ENCODE measurements at places on chromosomes 5 and 9. TPM values are rescaled to one million over a fixed set of nuclear protein-coding genes. Genes with fewer than 3 reads are reported as not detected.
A peak's percentile ranks its signal among the peaks of the same experiment; 100 is the strongest.

ELAVL2 gene
- 0.42 TPM for total RNA-seq

LCN12 gene
- total RNA-seq: 1.6 TPM

CCL27 gene
- not detected for total RNA-seq

OLFML2A gene
- 7.1 TPM for total RNA-seq

PROB1 gene
- 2.0 TPM for total RNA-seq

ZFR gene
- 64.9 TPM for total RNA-seq

PCDHA12 gene
- not detected for total RNA-seq

LRRC19 gene
- not detected for total RNA-seq

DNA sequence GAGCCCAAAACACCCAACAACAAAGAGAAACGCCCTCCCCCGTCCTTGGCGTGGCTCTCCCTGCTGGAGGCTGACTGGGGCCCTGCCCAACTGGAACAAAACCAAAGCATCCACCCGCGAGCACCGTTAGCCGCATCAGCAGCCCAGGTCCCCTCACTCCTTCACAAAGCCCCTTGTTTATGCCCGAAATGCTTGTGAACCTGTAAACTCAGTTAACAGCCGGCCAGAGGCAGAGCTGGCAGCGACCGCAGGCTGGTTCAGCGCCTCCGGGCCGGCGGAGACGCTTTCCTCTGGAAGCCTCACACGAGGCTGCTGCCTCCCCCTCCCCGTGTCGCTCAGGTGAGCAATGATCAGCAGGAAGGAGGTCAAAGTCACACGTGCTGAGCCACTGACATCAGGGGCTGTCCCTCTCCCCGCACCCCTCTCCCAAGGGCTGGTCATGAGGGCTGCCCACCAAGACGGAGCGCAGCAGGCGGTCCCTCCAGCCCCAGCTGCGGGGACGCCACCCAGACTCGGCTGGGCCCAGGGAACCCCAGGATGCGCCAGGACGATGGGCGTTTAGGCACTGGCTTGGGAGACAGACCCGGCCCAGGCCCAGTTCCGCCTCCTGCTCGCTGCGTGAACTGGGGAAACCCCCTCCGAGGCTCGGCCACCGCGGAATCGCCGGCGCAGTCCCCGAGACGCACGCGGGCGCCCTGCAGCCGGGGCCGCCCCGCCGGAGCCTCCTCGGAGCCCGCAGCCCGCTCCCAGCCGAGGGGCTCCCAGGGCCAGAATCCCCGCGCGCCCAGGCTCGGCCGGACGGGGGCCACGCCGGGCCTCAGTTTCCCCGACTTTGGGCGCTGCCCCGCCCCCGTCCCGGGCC lies 563 bp downstream of the SNAPC4 start:
- no peak for DNase-seq

DNA sequence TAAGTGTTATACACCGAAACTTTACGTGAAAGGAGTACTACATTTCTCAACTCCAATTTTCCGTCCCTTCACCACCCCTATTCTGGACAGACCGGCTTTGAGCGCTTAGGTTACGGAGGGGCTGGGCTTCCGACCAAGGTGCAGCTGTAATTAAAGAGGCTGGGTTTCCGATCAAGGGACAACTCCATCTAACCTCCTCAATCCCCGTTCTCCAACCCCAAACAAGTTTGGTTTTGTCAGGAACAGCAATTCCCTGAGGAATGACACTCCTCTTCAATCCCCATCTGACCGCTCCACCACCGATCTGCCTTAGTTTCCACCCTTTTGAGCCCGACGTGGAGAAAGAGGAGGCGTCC lies 577 bp downstream of the TUT7 start:
- DNase-seq: no peak

GRCh38 chr5:15787681-15788080 lies 287.7 kb downstream of the FBXL7 start:
- DNase-seq: no peak

DNA sequence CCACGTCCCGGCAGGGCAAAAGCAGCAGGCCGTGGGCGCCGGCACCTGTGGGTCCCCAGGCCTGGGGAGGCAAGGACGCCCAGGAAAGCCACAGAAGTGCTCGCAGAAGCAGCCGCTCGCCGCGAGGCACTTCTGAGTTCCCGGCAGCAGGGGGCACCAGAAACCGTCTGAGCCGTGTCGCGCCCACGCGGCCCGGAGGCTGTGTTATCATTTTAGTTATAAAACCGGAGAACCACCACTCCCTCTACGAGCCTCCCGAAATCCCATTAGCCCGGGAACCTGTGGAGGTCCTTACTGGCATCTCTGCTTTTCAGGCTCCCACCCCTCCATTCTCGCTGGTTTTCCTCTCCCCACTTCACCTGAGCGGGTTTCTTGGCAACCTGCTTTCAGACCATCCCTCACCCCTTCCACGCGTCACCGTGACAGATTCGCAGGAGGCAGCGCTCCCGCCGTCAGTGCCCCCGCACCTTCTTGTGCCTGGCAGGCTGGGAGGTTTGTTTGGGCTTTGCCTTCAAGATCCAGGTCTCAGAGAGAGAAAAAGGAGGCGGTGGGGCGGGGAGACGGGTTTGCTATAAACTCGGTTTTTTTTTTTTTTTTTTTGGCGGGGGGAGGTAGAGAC lies 2.3 kb downstream of the GDNF start:
- peak; percentile 93 for DNase-seq

DNA sequence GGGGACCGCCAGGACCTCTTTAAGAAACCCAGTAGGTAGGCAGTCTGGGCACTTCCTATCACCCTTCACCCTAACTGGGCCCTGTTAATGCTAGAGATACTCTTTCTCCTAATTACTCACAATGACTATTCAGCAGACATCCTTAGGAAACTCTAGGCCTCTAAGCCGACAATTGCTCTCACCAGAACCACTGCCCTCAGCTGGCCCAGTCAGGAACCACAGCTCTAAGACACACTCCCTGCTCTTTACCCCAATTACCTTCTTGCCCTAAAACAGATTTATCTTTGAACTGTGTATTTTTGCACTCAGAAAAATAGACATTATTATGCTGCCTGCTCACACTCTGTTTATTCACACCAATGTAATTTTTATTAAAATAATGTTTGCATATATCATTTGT lies 432.6 kb upstream of the SLC30A5 start:
- DNase-seq: no peak

GRCh38 chr5:67331296-67331925 lies 134.8 kb upstream of the CD180 start:
- no peak for DNase-seq

GRCh38 chr9:92293075-92293354 lies 482 bp downstream of the IARS1 start:
- no peak for DNase-seq

DNA sequence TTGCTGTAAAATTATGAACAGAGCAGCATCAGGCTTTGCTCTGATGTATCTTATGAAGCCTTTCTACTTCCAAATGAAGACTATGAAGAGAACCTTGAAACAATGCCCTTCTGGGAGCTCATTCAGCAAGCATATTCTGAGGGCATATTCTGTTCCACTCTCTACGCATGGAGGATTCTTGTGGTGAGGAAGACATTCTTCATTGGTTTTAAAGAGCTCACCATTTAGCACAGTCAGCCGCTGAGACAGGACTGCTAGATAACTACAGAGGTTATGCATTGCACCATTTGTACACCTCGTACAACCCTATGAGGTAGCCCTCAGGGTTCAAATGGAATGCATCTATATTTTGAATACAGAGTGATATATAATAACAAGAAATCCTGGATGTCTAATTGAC lies 61.0 kb downstream of the INVS start:
- DNase-seq: no peak

DNA sequence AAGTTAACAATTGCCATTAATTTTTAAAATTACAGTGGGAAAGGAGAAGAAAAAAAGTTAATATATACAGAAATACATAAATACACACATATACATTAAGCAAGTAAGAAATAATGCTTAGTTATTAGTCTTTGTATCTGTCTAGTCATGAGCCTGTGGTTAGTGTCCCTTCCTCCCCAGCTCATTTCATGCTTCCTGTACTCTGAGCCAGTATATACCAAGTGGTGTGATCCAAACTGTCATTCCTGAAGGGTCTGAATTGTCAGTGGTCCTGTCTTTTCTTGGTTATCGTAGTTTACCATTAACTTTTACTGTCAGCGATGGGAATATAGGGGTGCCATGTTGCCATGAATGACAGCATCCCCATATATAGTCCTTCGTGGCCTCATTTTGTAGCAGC lies 24.2 kb upstream of the STOM start:
- no peak for DNase-seq

GRCh38 chr5:153900703-153901395 lies 137.9 kb downstream of the FAM114A2 start:
- no peak for DNase-seq

All from aorta (tissue), 5 donors.